NCI-H1694 treated with DMSO at 0.1 percent for 48 hours (cell line): ENCODE measurements at places on chromosomes 12 and 14.

DNA sequence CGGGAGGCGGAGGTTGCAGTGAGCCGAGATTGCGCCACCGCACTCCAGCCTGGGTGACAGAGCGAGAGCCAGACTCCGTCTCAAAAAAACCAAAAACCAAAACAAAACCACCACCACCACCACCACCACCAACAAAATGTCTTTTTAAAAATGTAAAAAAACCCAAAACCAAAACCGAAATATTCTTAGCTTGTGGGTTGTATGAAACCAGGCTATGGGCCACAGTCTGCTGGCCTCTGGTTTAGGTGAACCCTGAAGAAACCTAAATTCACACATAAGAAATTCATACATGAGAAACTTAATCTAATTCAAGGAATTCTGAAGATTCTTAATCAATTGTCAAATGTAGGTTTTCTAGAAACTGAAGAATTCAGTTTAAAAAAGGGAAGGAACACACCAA is 37.6 kb downstream of the INSM2 start:
- no peak for DNase-seq

DNA sequence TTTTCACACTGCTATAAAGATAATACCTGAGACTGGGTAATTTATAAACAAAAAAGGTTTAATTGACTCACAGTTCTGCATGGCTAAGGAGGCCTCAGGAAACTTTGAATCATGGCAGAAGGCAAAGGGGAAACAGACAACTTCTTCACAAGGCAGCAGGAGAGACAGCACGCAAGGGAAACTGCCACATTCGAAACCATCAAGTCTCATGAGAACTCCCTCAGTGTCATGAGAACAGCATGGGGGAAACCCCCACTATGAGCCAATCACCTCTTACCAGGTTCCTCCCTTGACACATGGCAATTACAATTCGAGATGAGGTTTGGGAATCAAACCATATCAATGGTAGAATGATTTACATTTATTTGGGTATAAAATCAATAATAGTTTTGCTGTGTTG is 558.5 kb downstream of the TMTC2 start:
- DNase-seq, result no peak

DNA sequence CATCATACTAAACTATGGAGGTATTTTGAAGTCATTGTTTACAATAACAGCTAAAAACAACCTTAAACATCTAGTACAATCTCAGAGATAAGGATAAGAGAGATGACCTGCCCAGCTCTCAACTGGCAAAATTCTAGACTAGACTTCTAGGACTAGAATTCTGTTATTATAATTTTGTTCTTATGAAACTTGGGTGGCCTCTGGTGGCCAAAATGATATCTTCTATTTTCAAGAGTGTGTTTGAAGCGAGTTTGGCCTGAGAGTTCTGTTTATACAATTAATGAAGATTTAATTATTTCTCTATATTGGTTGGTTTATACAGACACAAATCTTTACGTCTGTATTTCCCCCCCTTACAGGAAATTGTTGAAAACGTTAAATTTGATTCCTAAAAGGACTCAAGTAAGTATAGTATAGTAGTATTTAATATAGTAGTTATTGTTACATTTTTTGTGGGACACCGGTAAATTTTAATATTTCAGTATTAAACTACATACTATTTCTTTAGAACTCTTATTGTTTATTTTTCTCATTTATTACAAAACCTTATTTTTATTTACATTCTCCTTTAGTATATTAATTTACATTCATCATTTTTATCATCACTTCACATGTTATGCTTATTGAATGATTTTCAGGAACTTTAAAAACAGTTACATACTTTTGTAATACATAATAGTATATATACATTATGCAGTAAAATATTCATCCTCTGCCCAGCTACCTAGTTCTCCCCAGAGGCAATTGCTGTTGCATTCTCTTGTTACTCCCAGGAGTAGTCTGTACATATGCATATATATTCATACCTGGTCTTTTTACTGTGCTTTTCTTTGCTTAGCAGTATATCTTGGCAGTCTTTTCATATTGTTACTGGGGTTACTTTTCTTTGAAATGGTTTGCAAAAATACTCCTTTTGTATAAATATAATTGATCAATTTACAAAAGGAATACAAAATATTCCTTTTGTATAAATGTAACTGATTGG is 6.6 kb downstream of the PPHLN1 start:
- peak; percentile 18 for DNase-seq

- peak; percentile 16 for DNase-seq
These were observed 23.3 kb downstream of the GABARAPL1 start for GRCh38 chr12:10235761-10236631.

DNA sequence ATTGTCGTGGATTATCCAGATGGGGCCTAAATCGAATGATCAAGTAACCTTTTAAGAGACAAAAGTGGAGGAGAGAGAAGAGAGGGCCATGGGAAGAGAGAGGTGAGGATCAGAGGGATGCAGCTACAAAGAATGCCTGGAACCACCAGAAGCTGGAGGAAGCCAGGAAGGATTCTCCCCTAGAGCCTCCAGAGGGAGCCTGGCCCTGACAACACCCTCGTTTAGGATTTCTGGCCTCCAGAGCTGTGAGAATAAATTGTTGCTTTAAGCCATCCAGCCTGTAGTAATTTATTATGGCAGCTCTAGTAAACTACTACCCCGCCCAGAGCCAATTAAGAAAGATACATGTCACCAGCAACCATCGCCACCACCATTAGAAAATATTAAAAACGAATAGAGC is 46.2 kb upstream of the GSC start:
- no peak for DNase-seq

DNA sequence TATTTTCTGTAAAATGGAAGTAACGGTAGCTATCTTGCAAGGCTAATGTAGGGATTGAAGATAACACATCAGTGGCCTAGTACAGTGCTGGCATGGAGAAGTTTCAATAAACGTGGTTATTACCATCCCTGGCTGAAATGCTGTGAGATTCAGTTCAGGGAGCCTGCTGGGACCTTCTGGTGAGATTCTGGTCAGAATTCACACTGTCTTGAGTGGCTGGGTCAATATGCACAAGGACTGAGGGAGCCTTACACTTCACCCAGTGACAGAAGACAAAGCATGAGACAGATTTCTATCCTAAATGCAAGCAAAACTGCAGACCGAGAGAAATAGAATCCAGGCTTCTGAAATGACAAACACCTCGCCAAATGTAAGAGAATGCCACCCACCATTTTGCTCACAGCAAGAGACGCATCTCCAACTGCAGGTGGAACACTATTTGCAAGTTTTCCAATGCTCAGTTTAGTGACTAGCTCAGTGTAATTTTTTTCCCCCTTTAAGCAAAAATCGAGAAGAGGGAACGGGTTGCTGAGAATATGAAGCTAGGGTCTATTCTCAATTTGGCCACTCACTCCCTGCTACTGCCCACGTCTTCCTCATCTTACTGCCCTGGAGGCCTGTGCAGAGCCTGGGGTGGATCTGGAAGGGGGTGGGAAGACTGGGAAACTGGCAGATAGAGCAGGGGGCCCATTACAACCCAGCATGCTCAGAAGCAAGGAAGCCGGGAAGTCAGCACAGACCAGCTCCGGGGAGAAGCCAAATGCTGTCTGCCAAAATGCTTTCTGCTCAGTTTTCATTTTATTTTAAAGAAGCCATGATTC is 201.3 kb downstream of the TTC7B start:
- DNase-seq, result no peak

DNA sequence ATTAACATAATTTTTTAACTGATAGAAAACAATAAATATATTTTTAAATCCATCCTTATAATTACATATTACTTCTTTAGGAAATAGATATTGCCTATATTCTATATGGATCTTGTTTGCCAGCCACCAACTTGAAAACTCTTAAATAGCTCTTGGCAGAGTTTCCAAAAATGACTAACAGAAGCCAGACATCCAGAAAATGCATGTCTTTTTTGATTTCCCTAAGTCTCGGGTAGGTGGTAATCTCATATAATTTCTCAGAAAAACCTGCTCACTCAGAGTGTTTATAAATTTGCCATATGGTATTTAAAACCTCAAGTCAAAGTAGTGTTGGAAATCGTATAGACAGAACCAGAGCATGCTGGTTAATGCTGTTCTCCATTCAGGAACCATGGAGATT is 360.4 kb upstream of the FOXG1 start:
- DNase-seq, result peak; percentile 81

GRCh38 chr12:106305376-106305775 is 2.8 kb downstream of the TCP11L2 start:
- DNase-seq, result no peak

- no peak for DNase-seq
These were observed 1.4 kb downstream of the MYO1A start for GRCh38 chr12:57048423-57049118.
